C1 segment of cervical spinal cord (tissue), 14 donors: ENCODE measurements at places on chromosomes 6 and 20.

GRCh38 chr20:63252284-63252711 is 2.0 kb downstream of the NKAIN4 start:
- DNase-seq, result no peak

DNA sequence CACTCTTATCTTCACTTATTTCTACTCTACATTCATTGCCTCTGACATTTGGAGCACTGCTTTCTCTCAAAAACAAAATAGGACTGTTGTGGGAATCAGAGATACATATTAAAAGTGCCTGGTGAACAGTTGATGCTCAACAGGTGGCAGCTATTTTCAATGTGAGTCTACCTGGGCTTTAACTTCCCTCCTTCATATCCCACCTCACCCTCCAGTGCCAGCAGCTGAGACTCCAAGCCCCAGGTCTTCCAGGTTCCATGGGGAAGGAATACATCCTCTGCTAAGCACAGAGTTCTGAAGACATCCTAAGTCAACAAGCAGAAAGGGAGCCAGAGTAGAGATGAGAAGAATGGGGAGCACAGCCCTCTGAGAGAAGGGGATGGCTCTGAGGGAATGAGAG is 7.0 kb upstream of the FOXP4 start:
- DNase-seq, result no peak

DNA sequence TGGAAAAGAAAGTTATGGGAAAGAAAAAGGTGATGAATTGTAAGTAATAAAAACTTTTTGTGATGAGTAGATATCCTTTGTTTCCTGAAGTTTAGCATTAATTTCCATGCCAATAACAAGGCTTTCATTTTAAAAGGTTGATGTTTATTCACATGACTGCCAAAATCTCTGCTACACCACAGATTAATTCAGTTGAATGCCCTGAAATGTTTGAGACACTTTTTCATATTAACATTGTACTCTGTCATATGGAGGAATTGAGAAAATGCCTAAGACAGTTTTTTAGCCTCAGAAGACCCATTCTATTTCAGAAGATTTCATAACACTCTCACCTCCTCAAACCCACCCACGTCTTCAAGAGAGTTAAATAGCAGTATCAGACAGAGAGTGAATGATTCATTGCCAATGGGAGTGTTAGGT is 115.5 kb downstream of the ADGRG6 start:
- no peak for DNase-seq

DNA sequence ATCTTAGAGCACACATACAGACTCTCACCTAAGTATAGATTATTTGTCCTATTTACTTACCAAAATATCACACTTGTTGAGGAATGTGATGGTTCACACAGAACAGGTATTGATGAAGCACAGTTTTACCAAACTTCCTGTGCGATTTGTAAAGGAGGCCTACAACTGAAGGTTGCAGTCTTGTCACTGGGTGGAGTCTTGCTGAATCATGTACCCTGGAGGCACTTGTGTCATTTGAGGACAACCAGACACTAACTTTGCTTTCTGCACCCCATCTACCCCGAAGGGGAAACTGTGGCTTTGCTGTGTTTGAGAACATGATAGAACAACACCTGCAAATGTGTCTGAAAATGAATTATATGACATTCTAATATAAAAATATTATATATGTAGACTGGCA is 32.4 kb upstream of the HINT3 start:
- DNase-seq, result no peak

GRCh38 chr6:137271245-137272183 is 52.3 kb upstream of the IFNGR1 start:
- DNase-seq, result no peak

- DNase-seq, result peak; percentile 85
Observed at GRCh38 chr6:26532699-26533531, 5.3 kb upstream of the HMGN4 start.

GRCh38 chr6:167720456-167721285 is 106.0 kb upstream of the AFDN start:
- no peak for DNase-seq
